ENCODE measurements at places on chromosomes 2 and 18.

DNA sequence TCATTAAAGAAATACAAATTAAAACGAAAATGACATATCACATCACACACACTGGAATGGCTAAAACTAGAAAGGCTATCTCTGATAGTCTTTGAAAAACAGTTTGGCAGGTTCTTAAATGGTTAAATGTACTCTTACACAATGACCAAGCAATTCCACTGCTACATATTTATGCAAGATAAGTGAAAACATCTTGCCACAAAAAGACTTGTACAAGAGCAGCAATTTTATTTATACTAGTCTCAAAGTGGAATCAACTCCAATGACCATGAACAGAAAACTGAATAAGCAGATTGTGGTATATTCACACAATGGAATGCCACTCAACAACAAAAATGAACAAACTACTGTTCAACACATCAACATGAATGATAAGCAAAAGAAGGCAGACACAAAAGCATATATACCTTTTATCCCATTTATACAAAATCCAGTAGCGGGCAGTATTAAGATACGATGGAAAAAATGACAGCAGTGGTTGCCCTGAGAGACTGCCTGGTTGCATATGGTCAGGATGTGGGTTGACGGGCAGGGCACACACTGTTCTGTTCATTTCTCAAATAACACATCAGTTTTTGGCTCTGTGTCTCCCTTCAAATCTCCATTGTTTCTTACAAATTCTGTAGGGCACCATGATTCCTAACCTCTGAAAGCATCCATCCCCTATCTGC is 25.4 kb downstream of the SP100 start:
- DNase-seq = peak; percentile 15

- no peak for DNase-seq
Measured at GRCh38 chr2:130337735-130338325, 4.9 kb upstream of the IMP4 start.

- DNase-seq = no peak
Measured at GRCh38 chr2:213189001-213189899, 37.8 kb upstream of the IKZF2 start.

DNA sequence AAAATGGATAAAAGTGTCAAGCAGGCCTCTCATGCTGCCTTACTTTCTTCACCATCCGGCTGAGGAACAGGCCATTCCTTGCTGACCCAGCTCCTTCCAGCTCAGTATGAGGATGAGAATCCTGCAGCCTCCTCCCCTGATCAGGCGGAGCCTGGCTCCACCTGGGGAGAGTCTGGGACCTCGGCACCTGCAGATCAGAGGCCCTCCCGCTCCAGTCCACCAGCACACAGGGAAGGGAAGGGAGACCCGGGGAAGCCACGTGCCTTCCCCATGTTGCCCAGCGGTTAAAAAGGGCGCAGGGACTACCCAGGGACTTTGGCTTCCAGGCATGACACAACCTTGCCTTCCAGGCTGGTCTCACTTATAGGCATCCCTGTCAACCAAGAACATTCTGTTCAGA is 172.0 kb downstream of the NDUFA10 start:
- no peak for DNase-seq

- no peak for DNase-seq
Measured at GRCh38 chr2:27416151-27416550, 6.8 kb upstream of the PPM1G start.

- no peak for DNase-seq
Measured at GRCh38 chr2:222248256-222248655, 50.5 kb downstream of the PAX3 start.

DNA sequence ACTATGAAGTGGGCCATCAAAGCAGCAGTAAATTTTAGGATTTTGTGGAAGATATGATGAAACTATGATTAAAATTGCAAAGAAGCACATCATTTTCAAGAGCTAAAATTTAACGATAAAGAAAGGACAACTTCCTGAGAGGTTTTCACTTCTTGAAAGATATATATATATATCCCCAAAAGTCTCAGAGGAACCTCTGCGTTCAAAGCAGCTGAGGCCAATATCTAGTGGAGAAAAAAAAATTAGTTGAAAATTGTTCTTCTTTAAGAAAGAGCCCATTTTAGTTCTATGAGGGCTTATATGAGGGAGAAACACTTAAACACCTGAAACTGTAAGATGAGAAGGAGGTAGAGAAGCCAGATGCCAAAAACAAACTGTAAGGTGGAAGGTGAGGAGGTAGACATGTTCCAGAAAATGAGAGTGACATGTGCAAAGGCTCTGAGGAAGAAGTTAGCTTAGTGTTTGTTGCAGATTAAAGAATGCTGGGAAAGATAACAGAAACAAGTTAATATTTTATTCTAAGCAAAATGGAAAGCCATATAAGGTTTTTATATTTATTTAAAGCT is 72.9 kb upstream of the VRK2 start:
- no peak for DNase-seq

GRCh38 chr2:16200554-16201193 is 260.3 kb downstream of the MYCN start:
- DNase-seq = no peak

GRCh38 chr2:238912228-238912915 is 64.5 kb downstream of the TWIST2 start:
- DNase-seq = no peak

DNA sequence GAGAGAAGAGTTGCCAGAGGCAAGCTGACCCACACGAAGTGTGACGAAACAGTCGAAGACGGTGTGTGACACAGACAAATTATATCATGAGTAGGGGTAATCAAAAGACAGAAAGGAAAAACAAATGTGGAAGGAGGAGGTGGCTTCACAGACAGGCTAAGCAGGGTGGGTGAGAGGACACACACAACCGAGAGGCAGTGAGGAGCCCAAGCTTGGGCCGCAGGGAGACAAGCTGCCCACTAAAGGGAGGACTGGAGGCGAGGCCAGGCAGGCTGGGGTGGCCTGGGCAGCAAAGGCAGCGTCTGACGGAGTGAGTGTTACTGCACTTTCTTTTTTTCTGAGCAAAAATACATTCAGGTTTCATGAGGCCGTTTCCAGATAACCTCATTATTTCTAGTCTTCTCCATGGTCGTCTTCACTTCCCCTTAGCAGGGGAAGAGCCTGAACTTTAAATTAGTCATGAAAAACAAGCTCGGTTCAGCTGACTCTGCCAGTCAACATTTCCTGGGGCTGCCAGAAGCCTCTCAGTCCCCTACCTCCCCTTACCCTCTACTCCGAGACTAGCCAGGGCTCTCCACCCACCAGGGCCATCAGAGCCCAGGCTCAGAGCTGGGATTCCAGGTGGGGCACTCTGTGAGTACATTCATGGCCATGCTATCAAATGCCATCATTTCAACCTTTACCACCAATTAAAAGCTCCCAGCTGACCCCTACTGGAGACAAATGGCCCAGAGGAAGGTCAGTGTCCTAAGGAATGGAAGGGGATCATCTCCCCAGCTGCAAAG is 13.8 kb upstream of the ZFP36L2 start:
- DNase-seq = no peak

DNA sequence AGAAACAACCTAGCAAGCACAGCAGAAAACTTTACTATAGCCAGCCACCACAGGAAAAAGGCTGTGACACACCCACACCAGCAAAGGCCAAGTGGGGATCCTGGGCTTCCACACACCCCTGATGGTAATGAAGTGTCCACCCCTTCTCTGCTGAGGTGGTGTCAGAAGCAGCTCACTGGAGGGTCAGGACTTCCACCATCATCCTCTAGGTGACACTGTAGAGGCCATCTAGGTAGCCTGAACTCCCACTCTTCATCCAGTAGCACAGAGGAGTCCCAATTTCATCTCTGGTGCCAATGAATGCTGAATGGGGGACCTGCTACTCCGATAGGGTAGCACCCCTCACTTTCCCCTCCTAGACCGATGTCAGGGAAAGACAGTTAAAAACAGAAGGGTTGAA is 1544.4 kb downstream of the LRP1B start:
- no peak for DNase-seq
